Suprapubic skin (tissue), 4 donors: ENCODE measurements at places on chromosomes 16 and 17.
A peak's percentile ranks its signal among the peaks of the same experiment; 100 is the strongest.

- DNase-seq = no peak
Observed at GRCh38 chr17:60995680-60996079, 318.0 kb downstream of the BCAS3 start.

GRCh38 chr16:88855176-88855575, 1.6 kb downstream of the GALNS start:
- DNase-seq = no peak

DNA sequence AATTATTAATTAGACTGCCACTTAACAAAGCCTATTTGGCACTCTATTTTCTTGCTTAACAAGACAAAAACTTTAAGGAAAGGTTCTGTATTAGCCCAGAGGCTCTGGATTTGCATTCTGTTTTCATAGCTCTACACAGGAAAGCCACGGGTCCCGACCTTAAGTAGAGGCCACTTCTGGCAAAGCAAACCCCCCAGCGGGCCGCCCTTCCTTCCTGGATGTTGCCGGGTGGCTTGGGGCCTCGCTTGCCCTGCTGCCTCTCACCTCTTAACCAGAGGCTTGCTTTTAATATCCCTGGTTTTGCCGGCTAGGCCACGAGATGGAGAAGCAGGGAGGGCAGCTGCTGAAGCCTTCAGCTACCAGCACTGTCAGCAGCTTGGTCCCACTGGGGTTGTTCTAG, 4.4 kb downstream of the RTN4RL1 start:
- DNase-seq = no peak

- DNase-seq = no peak
Observed at GRCh38 chr16:85677383-85677967, 11.3 kb downstream of the GINS2 start.

GRCh38 chr17:17837966-17838962, 1.5 kb upstream of the SREBF1 start:
- DNase-seq = peak; percentile 87

DNA sequence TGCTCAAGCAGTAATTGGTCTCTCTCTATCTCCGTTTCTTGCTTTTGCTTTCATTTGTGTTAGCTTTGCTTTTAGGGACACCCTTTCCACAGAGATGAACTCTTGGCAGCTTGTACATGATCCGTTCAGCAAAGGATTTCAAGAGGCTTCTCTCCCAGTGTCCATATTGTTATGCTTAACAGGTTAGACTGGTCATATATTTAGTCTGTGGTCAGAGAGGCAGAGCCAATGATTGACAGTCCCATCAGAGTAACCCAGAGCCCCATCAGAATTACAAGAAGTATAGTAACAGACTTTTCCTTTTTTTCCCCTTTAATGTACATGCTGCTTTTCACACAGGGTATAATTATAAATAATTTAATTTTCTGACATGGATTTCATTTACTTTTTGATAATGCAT, 34.4 kb downstream of the GDPD1 start:
- no peak for DNase-seq

DNA sequence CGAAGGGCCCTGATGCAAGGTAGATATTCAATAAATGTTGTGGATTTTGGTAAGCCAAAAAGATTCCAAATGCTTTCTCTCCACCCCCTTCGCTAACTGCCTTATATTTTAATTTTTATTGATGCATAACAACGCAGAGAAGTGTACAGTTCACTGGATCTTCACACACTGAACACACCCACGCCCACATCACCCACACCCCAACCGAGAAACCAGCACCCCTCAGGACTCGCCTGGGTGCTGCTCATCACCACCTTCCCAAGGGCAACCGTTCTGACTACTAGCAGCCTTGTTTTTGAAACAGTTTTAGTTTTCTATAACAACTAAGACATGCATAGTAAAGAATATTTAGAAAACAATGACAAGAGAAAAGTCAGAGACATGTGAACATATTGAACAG, 9.1 kb upstream of the PLCG2 start:
- DNase-seq = no peak

DNA sequence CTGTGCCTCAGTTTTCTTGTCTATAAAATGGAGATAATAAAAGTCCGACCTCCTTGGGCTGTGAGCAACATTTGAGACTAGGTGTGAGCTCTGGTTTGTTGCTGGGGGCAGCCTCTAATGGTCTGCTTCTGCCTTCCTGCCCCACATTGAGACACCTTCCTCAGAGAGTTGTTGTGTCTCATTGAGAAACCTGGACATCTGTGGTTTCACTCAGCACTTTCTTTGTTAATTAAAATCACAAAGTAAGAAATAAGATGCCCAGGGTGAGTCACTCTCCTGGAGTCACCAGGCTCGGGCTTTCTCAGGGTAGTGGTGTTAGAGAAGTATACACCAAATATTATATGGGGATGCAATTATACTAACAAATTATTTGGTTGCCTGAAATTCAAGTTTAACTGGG, 389.2 kb upstream of the SALL1 start:
- DNase-seq = no peak

- no peak for DNase-seq
Observed at GRCh38 chr16:3471518-3472176, 23.6 kb downstream of the C16orf90 start.

- DNase-seq = no peak
Observed at GRCh38 chr17:30933966-30934365, 12.2 kb downstream of the ADAP2 start.

- no peak for DNase-seq
Observed at GRCh38 chr16:79929260-79929965, 328.9 kb upstream of the MAF start.
